COLO829 (cell line): ENCODE measurements at places on chromosomes 6 and 20.

DNA sequence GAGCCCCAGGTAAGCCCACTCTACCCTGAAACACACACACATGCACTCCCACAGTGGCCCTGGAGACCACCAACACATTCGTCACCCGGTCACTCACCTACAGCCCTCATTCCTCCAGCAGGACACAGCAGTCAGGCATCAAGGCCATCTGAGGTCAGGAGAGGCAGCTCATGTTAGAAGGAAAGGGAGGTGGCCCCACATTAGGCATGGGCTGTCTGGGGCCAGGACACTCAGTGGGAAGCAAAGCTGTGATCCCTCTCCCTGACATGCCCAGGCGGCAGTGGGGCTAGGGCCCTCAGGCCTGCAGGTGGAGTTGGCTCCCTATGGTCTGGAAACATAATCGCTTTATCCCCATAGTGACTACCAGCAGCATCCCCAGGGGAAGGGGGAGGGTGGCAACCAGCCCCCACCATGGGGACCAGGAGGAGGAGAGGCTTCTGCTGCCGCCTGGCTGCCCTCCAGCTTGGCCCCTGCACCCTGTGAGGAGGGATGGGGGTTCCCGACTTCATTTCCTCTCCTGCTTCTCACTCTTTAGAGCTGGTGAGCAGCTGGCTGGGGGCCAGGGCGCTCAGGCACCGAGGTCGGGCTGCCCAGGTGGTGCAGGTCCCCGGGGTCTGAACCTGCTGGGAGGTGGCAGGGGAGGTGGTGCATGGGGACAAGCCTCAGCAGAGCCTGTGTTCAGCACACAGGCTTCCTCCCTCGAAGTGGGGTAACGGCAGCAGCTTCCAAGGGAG lies 76.6 kb upstream of the CST7 start:
- DNase-seq, result no peak

- DNase-seq, result peak; percentile 72
These were observed 421.2 kb upstream of the JARID2 start for GRCh38 chr6:14824484-14825275.

GRCh38 chr20:58467572-58468527 lies 47.3 kb downstream of the APCDD1L start:
- no peak for DNase-seq

DNA sequence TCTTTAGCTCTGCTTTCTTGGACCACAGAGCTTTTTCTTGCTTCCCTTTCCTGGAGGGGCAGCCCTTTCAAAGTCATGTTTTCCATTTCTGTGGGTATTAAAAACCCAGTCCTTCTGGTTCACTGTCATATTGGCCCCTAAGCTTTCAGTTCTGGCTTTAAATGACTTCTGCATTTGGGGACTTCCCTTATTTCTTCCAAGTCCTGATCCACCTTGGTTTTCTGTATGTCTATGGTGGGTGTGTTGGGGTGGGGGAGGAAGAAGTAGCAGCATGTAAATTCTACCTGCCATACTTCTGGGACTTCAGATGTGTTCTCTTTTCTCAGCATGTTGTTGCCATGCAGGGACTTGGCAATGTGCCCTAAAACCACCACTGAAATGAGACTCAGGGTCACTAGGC lies 77.1 kb upstream of the EMILIN3 start:
- no peak for DNase-seq

DNA sequence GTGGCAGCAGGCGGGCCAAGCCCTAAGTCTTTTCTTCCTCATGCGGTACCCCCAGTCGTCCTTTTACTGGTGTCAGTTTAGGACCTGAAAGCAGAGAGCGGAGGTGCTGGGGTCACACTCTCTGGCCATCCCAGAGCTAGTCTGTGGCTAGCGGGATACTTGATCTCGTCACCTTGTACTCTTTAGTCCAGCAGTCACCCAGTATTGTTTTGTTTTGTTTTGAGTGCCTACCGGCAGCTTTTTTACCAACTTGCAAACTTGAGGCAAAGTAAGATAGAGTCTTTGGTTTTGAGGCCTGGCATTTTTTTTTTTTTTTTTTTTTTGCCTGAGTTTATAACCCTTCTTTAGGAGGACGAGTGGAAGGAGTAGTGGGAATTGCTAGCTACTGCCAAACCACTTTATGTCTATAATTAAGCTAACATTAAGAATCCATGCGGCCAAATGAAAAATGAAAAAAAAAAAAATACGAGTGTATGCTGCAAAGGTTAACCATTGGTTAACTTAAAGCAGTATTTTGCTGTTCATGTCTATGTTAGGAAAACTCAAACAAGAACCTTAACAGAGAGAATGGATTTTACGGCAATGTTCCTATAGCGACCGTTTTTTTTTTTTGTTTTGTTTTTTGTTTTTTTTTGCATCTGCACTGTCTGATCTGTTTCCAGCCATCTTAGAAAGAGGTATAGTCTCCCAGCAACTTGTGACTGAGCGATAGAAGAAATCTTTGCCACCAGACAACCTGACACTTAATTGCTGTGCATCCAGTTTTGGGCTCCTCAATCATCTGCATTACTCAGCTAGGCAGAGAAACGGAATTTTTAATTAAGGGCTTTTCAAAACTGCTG lies 56.9 kb downstream of the FAM217A start:
- DNase-seq, result no peak

DNA sequence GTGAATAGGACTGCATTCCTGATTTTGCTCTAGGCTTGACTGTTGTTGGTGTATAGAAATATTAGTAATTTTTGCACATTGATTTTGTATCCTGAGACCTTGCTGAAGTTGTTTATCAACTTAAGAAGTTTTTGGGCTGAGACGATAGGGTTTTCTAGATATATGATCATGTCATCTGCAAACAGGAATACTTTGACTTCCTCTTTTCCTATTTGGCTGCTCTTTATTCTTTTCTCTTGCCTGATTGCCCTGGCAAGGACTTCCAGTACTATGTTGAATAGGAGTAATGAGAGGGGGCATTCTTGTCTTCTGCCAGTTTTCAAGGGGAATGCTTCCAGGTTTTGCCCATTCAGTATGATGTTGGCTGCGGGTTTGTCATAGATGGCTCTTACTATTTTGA lies 13.4 kb downstream of the HLA-DOB start:
- DNase-seq, result no peak

DNA sequence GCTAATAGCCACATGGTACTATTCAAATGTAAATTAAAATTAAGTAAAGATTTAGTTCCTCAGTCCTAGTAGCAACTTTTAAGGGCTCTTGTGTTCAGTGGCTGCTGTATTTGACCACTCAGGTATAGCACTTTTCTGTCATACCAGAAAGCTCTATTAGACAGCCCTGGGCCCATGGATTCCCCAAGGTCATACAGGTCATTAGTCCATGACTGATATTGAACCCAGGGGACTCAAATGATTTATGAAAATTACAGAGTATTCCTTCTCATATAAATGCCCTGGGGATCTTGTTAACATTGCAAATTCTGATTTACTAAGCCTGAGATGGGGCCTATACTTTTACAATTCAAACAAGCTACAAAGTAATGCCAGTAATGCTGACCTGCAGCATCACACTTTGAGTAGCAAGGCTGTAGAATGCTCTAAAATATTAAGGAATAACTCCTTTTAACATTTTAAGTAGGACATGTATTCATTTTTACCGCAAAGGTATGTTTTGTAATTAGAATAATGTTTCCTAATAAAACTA lies 29.6 kb downstream of the RNF217 start:
- DNase-seq, result no peak

GRCh38 chr6:33824461-33825154 lies 20.8 kb upstream of the MLN start:
- DNase-seq, result peak; percentile 70

DNA sequence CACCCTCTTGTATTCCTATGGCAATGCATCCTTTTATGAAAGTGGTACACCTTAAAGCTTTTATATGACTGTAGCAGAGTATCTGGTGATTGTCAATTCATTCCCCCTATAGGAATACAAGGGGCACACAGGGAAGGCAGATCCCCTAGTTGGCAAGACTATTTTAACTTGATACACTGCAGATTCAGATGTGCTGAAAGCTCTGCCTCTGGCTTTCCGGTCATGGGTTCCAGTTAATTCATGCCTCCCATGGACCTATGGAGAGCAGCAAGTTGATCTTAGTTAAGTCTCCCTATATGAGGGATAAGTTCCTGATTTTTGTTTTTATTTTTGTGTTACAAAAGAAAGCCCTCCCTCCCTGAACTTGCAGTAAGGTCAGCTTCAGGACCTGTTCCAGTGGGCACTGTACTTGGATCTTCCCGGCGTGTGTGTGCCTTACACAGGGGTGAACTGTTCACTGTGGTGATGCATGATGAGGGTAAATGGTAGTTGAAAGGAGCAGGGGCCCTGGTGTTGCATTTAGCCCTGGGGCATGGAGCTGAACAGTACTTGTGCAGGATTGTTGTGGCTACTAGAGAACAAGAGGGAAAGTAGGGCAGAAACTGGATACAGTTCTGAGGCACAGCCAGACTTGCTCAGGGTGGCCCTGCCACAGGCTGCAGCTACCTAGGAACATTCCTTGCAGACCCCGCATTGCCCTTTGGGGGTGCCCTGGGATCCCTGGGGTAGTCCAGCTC lies 292.1 kb downstream of the ESR1 start:
- DNase-seq, result no peak

DNA sequence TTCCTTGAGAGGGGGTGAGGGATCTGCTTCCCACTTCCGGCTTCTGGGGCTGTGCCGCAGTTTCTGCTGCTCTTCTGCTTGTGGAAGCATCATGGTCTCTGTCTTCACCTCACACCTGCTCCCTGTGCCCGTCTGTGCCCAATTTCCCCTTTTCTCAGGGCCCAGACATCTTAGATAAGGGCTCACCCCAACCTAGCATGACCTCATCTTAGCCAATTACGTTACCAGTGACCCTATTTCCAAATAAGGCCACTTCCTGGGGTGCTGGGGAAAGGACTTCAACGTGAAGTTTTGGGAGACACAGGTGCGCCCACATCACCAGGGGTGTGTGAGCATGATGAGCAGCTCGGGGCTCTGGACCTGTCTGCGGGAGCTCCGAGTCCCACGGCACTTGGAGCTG lies 20.7 kb upstream of the RBBP8NL start:
- no peak for DNase-seq

DNA sequence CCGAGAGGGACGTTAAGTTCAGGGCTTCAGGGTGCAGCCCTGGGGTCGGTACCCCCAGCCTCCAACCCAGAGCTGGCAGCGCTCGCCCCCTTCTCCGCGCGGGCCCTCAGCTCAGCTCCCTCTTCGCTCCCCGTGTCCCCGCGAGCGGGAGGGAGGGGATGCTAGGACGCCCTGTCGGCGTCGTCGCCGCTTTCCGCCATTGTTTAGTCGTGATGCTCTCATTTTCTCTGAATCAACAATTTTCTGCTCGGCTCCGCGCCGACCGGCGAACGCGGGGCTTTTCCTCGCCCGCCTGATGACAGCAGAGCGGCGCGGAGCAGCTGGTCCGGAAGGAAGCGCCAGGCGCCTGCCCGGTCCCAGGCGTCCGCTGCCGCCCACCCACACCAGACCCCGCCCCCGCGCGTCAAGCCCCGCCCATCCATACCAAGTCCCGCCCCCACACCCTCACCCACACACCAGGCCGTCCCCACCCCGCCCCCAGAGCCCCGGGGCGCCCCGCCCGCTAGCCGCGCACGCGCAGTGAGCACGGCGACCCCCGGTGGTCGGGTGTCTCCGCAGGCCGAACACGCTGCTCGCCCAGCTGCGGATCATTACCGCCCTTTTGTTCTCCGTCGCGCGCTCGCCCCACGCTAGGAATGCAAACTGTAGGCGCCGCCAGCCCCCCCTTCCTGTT lies 50.1 kb upstream of the SLC32A1 start:
- peak; percentile 28 for DNase-seq

DNA sequence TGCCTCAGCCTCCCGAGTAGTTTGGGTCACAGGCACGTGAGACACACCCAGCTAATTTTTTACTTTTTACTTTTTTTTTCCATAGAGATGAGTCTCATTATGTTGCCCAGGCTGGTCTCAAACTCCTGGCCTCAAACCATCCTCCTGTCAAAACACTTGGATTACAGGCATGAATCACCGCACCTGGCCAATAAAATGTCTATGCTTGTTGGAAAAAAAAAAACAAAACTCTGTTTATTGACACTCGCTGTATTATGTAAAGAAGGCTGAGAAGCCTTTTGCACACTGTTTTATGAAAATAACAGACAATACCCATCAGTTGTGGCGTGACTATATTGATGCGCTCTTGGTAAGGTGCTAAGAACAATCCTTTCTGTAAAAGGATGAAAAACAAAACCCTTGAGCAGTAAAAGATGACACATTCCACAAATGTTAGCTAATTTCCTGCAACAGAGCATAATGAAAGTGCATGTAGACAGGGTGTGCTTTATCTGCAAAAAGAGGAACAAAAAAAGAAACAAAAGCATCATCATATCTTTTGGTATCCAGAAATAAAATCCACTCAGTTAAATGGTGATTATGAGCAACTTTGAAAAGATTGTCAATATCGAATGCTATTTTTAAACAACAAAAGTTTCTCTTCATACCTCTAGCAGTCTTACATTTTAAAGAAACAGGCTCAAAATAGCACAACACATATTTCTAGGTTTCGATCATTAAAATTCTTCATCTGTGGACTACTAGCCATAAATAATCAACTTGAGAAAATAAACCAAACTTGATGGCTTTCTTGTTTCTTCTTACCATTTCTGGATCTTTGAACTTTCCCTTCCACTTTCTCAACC lies 108.3 kb upstream of the PHACTR1 start:
- DNase-seq, result no peak

GRCh38 chr20:32872266-32872665 lies 13.5 kb downstream of the EFCAB8 start:
- no peak for DNase-seq

DNA sequence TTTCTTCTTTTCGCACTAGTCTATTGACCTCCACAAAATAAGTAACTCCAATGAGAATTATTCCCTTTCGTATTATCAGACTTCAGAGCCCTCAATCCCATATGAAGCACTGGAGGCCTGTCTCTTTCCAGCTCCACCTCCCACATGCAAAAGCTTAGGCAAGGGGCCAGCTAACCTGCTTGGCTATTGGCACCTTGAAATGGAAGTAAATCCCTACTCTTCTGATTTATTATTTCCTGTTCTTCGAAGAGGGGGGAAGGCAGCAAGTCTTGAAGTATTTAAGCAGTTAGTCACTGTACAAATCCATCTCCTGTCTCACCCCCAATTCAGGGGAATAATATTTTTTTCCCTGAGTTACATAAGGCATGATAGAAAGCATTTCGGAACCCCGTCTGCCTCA lies 577.8 kb downstream of the MAFB start:
- DNase-seq, result no peak

DNA sequence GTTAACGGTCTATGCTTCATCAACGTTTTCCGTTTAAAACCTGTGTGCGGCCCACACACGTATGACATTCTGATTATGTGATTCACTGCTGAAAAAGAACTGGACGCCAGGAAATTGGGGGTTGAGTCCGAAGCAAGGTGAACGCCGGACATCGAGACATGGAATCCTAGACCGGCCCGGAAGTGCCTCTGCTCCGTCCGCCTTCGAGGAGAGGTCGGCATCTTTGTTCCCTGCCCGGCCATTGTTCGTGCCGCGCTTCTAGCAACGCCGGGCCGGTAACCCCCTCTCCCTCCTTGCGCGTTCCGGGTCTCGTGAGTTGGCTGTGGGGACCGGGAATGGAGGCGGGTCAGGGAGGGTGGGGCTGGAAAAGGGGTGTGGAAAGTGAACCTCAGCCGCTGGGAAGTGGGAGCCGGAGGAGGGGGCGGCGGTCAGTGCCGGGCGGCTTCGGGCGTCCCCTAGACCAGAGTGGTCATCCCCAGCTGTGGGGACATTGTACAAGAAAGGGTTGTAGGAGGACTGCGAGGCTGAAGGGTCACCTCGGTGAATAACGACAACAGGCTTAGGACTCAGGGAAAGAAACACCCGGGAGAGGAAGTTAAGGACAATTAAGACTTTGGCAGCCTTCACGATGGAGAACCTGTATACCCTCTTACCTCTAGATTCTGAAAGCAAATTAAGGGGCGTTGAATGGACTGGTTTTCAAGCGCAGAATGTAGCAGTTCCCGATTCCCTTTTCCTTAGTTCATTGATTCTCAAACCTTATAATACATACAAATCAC lies at the start of gene ZSCAN9:
Gene ZSCAN9 (plus strand): TSS at position 220 of the 779 bp plus-strand sequence. CDS start 1,810 bp downstream, outside the sequence.
- peak; percentile 55 for DNase-seq

- peak; percentile 48 for DNase-seq
These were observed 100.8 kb downstream of the MOXD1 start for GRCh38 chr6:132300323-132300949.
